Endothelial cell of umbilical vein (primary cell): ENCODE measurements at places on chromosomes 16 and 17.

- H3K4me3 ChIP-seq: no peak overlapping the region
- no peaks in the 10 kb centered on the region for H3K4me1 ChIP-seq
- H3K36me3 ChIP-seq: no peaks in the 10 kb centered on the region
- H3K27ac ChIP-seq: no peak overlapping the region
- no peak for DNase-seq
- no peaks in the 10 kb centered on the region for H3K27me3 ChIP-seq
Measured at GRCh38 chr17:9986754-9987382, 81.8 kb upstream of the RCVRN start.

- no peaks in the 10 kb centered on the region for H3K4me1 ChIP-seq
- no peaks in the 10 kb centered on the region for H3K36me3 ChIP-seq
- no peaks in the 10 kb centered on the region for H3K27me3 ChIP-seq
- no peak overlapping the region for H3K27ac ChIP-seq
- H3K4me3 ChIP-seq: no peak overlapping the region
Measured at GRCh38 chr17:73042809-73043685, 49.4 kb downstream of the SLC39A11 start.

- H3K27me3 ChIP-seq: no peaks in the 10 kb centered on the region
- peaks cover 6% of the 10 kb centered on the region for H3K4me1 ChIP-seq
- H3K36me3 ChIP-seq: no peaks in the 10 kb centered on the region
- no peak overlapping the region for H3K27ac ChIP-seq
Measured at GRCh38 chr16:86791287-86792035, 213.1 kb downstream of the FOXL1 start.

DNA sequence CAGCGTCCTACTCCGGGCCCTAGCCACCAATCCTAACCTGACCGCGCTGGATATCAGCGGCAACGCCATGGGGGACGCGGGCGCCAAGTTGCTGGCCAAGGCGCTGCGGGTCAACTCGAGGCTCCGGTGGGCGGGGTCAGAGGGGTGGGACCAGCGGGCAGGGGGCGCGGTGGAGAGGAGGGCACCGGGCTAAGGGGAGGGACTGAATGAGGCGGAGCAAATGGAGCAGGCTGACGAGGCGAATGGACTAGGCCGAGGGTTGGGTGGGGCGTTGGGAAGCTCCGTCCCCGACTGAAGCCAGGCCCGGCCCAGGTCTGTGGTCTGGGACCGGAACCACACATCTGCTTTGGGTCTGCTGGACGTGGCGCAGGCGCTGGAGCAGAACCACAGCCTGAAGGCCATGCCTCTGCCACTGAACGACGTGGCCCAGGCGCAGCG is 4.6 kb downstream of the CARMIL2 start:
- H3K27ac ChIP-seq: no peak overlapping the region
- DNase-seq: no peak
- peaks cover 40% of the 10 kb centered on the region for H3K27me3 ChIP-seq

DNA sequence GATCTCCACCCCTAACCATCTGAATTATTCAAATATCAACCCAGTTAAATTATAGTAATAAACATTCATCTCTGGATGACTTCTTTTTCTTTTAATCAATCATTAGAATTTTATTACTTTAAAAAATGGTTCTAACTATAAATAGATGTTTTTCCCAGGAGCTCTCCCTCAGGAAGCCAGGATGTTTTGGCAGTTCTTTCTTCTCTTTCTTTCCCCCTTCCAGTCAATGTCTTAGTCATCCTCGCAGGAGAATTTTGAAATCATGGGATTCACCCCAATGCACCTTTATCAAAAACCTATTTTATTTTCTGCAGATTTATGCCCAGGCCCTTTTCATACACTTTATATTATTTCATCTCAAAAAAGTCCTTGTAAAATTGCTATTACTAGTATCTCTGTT is 711.6 kb downstream of the CDH11 start:
- no peaks in the 10 kb centered on the region for H3K36me3 ChIP-seq
- no peak overlapping the region for H3K27ac ChIP-seq
- H3K4me3 ChIP-seq: no peak overlapping the region
- DNase-seq: no peak

DNA sequence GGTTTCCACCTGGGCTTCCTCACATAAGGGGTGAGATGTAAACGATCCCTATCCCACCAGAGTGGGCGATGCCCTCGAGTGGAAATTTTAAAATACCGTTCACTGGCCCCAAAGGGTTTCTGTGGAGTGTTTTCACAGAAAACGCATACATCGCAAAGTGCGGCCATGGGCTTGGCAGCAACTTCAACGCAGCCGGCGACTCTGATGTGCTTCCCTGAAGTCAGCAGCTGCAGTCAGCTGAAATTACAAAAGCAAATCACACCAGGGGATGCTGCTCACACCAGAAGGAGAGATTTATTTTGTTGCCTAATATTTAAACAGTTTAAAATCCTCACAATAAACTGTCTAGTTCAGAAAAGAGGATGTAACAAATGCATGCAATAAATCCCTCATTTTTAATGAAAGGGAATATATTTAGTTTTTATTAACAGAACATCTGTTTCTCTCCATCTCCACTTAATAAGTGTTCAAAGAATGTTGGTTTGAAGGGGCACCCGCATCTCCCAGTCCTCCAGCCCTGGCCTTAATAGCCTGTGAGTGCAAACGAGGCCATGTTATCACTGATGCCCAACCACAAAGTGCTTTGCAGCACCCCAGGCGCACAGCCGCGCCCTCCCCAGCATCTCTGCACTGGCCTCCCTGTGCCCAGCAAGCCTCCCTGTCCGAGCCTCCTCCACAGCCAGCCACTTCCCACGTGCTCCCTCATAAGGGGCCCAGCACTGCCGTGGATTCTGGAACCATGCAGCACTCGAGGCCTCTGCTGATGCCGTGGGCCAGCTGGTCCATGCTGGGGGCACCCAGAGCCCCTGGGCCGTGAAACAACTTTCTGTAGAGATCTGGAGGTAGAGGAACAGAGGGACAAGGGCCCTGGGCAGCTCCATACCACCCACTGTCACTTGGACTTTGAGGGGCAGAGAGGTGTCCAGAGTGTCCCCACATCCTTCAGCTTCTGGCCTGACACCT is 17.3 kb upstream of the XYLT2 start:
- no peak overlapping the region for H3K4me3 ChIP-seq
- DNase-seq: no peak
- no peak overlapping the region for H3K27ac ChIP-seq
- H3K4me1 ChIP-seq: no peaks in the 10 kb centered on the region

DNA sequence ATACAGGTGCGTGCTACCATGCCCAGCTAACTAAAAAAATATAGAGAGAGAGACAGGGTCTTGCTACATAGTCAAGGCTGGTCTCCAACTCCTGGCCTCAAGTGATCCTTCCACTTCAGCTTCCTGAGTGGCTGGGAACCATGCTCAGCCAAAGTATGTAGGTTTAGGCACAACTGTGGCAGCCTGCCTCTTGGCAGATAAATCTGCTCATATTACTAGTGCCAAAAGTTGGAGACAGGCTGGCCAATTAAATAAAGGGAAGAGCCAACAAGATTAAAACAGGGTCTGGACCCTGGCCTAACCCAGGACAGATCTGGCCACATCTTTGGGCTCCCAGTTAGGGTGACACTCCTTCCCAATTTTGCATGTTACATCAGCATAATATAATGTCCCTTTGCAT is 151.7 kb downstream of the CBLN1 start:
- no peaks in the 10 kb centered on the region for H3K36me3 ChIP-seq
- no peak for DNase-seq
- no peak overlapping the region for H3K4me3 ChIP-seq
- no peaks in the 10 kb centered on the region for H3K4me1 ChIP-seq
- H3K27ac ChIP-seq: no peak overlapping the region
- H3K27me3 ChIP-seq: no peaks in the 10 kb centered on the region

- no peaks in the 10 kb centered on the region for H3K36me3 ChIP-seq
- no peaks in the 10 kb centered on the region for H3K27me3 ChIP-seq
- no peak overlapping the region for H3K27ac ChIP-seq
Measured at GRCh38 chr17:20929334-20929733, 113.5 kb downstream of the USP22 start.

- no peak for DNase-seq
- peaks cover 2% of the 10 kb centered on the region for H3K36me3 ChIP-seq
- no peak overlapping the region for H3K4me3 ChIP-seq
- H3K4me1 ChIP-seq: no peaks in the 10 kb centered on the region
Measured at GRCh38 chr16:2074071-2074470, 26.3 kb downstream of the TSC2 start.

DNA sequence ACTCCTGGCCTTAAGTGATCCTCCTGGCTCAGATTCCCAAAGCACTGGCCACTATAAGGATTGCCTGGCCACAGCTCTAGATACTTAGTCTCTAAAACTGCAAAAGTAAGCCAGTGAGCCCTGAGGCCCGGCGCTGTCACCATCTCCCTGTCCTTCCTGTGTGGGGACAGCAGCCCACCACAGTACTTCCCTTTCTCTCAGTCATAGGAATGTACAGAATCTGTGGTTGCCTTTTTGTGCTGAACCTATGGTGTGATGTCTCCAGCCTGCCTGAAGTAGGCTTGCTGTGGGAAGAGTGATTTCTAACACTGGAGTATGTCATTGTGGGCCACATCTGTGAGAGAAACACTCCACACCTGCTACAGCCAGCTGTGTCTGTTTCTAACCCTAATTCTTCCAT is 24.7 kb downstream of the NTAN1 start:
- DNase-seq: no peak
- H3K4me1 ChIP-seq: peaks cover 33% of the 10 kb centered on the region
- H3K36me3 ChIP-seq: peaks cover 45% of the 10 kb centered on the region
- no peaks in the 10 kb centered on the region for H3K27me3 ChIP-seq
- no peak overlapping the region for H3K27ac ChIP-seq

DNA sequence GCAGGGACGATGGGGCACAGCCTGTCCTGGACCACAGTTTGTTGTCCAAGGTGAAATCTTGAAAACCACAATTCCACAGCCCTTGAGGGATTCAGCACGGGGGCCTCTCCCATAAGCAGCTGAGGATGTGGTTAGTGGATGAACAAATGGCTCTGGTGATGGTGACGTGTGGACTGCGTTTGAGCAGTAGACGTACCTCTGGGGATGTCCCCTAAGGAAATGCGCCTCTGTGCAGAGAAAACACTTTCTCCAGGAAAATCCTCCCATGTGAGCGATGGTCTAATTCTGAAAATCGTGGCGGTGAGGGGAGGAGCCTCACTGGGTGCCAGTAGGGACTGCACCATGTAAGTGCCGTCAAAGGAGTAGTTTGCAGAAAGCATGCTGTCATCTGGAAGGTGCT is 2.7 kb upstream of the SEPTIN12 start:
- H3K36me3 ChIP-seq: no peaks in the 10 kb centered on the region
- DNase-seq: no peak
- H3K4me1 ChIP-seq: no peaks in the 10 kb centered on the region

- H3K4me1 ChIP-seq: peaks cover 4% of the 10 kb centered on the region
- peaks cover 2% of the 10 kb centered on the region for H3K27me3 ChIP-seq
- no peaks in the 10 kb centered on the region for H3K36me3 ChIP-seq
- DNase-seq: no peak
Measured at GRCh38 chr17:82502207-82502606, 17.3 kb upstream of the FOXK2 start.

- H3K36me3 ChIP-seq: no peaks in the 10 kb centered on the region
- H3K27me3 ChIP-seq: peaks cover 8% of the 10 kb centered on the region
- peak; percentile 47 for DNase-seq
Measured at GRCh38 chr17:39617446-39618245, 9.1 kb upstream of the PPP1R1B start.

DNA sequence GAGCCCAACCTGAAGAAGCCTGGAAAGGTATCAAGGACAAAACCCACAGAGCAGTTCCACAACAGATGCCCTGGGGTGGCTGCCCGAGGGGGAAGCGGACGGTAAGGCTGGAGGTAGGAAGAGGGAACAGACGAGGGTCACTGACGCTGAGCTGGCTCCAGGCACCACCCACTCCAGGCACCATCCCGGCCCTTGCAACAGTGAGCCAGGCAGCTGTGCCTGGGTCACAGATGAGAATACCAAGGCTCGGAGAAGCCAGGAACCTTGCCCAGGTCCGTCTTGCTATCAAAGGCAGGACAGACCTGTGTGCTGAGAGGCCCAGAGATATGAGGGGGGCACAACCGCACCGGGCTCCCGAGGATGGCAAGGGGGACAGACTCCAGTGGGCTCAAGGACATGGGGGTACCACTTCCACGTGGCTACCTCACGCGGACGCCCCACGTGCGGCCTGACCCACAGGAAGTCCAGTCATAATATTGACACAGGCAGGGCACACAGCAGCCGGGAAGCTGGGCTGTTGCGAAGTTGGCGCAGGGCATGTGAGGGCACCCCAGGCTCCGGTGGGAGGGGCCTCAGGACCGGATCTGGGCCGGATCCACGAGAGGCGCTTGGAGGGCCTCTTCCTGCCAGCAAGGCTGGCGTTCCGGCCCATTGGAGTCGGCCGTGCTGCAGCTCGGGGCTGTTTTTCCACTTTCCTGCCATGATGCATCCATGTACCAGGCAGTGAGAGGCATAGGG is 29.9 kb downstream of the PEMT start:
- no peak overlapping the region for H3K4me3 ChIP-seq
- no peaks in the 10 kb centered on the region for H3K27me3 ChIP-seq
- no peaks in the 10 kb centered on the region for H3K36me3 ChIP-seq
- peak overlapping the region; percentile 65 for H3K27ac ChIP-seq
- DNase-seq: peak; percentile 67
- peaks cover 11% of the 10 kb centered on the region for H3K4me1 ChIP-seq

- peak; percentile 43 for DNase-seq
- peaks cover 7% of the 10 kb centered on the region for H3K36me3 ChIP-seq
- H3K4me3 ChIP-seq: no peak overlapping the region
Measured at GRCh38 chr17:699345-699744, 15.3 kb downstream of the VPS53 start.

- H3K27me3 ChIP-seq: no peaks in the 10 kb centered on the region
- no peak overlapping the region for H3K27ac ChIP-seq
- H3K4me3 ChIP-seq: no peak overlapping the region
- no peaks in the 10 kb centered on the region for H3K4me1 ChIP-seq
- DNase-seq: no peak
Measured at GRCh38 chr16:9567666-9568065, 476.2 kb downstream of the HAPSTR1 start.

- H3K4me3 ChIP-seq: no peak overlapping the region
- H3K36me3 ChIP-seq: no peaks in the 10 kb centered on the region
- H3K27ac ChIP-seq: no peak overlapping the region
- H3K27me3 ChIP-seq: no peaks in the 10 kb centered on the region
- peaks cover 19% of the 10 kb centered on the region for H3K4me1 ChIP-seq
Measured at GRCh38 chr17:2713881-2714280, 2.3 kb upstream of the CLUH start.
